ENCODE measurements at places on chromosomes 5 and 9.
A peak's percentile ranks its signal among the peaks of the same experiment; 100 is the strongest.

GRCh38 chr5:151078490-151079262 lies 2.2 kb downstream of the TNIP1 start:
- no peak for DNase-seq

DNA sequence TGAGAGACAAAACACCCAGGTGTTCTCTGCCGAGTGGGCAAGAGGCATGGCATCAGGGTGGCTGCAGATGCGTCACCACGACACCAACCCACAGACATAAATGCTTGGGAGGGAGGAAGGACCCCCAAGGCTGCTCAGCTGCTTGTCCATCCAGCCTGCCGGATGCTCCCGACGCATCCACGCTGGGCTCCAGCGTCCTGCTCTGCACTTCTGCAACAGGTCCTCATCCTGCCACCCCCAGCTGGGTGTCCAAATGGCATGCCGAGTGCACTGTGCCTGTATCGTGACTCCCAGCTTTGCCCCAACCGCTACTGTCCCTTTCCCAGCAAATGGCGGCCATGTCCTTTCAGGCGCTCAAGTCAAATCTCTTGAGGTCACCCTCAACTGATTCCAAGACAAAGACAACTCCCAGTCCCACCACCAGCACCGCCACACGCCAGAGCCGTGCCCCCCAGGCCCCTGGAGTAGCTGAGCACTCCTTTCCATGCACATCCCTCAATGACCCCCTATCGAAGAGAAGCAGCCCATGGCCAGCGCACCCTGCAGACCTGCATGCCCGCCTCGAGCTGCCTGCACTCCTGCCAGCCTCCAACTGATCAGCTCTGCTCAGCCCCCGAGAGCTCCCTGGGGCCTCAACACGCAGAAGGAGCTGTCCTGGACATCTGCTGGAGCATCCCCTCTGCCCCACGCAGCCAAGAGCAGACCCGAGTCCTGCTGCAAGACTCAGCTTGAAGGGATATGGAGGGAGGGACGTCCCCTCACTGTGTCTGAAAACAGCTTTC lies 116.7 kb downstream of the ROR2 start:
- no peak for DNase-seq

DNA sequence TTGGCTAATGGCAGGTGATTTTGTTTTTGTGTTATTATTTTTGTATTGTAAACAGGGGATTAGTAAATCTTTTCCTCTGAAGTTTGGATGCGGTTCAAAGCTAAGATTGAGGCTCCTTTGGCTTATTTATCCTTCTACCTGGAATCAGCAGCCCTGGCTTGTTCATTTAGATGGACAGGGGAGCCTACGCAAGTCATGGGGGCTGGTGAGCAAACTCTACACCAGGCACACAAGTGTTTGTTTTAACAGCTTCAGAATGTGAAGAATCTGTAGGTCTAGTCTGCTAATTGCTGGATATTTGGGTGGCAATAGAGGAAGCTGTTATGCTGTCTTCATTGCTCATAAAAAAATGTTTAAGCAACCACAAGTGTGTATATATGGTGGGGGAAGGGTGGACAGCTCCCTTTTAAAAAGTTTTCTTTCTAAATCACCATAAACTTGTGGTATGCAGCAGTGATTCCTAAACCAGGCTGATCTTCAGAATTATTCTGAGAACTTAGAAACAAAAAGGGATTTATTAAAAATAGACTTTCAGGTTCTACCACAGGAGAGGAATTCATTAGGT lies 20.7 kb downstream of the ZNF462 start:
- no peak for DNase-seq

- DNase-seq: no peak
Observed at GRCh38 chr9:97524424-97524823, 23.0 kb downstream of the TMOD1 start.

DNA sequence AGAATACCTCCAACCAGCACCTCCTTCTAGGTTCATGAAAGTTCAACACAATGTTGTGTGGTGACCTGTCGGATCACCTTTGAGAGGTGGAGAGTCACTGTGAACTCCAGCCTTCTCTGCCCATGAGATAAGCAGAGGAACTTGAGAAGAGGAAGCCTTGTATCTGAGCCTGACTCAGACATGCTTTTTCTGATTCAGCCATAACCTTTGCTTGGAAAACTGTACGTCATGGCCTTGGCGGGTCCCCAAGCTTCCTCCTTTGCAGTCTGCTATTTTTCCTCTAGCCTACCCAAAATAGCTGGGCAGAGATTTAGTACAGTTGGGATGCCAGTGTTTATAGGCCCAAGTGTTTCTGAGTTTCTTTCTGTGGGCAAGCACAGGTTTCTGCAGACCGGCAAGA lies 274.7 kb downstream of the CETN3 start:
- no peak for DNase-seq

GRCh38 chr9:21984101-21984500 lies 10.1 kb downstream of the CDKN2A start:
- no peak for DNase-seq

DNA sequence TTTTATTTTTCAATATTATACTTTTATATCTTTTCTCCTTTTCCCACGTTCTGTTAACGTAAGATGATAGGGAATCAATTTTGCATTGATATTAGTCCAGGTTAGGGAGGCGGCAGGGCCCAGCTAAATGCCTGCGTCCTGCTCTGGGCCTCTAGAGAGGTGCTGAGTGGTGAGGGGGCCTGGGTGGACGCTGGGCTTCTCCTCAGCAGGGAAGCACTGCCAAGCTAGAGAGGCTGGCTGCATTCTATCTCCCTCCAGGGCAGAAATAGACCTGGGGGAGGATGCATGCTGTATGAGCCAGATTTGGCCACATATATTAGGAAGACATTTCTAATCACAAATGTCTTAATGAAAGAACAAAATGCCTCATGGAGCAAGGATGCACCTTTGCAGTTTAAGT lies 43.6 kb upstream of the NKX2-5 start:
- no peak for DNase-seq

DNA sequence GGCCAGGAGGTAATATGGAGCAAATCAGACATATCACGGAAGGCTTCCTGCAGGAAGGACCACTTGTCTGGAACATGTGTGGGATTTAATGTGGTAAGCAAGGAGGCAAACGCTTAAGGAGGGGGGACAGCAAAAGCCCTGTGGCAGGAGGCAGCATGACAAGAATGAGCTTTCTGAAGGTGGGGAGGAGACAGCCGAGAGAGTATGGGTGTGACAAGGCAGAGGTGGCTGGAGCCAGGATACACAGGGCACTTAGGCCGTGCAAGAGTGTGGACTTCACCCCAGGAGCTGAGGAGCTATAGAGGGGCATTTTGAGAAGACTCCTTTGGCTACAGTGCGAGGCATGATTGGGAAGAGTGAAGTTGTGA lies 14.4 kb upstream of the S1PR3 start:
- no peak for DNase-seq

DNA sequence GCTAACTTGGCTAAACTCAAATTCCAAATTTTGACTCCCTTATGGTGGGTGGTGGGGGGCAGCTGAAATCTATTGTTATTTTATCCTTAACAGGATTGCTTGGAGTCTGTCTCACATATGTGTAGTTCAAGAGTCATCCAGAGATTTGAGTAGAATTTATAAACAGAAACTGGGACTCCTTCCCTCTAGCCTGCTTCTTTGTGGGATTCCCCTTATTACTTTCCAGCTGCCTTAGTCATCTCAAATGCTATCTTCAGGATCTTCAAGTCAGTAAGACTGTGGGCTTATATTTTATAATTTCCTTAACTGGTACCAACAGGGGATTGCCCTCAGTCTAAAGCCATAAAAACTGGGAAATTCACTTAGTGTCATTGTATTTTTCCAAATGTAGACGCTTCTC lies 55.5 kb downstream of the NNT start:
- peak; percentile 66 for DNase-seq
